ENCODE measurements at places on chromosomes 2 and 18.

DNA sequence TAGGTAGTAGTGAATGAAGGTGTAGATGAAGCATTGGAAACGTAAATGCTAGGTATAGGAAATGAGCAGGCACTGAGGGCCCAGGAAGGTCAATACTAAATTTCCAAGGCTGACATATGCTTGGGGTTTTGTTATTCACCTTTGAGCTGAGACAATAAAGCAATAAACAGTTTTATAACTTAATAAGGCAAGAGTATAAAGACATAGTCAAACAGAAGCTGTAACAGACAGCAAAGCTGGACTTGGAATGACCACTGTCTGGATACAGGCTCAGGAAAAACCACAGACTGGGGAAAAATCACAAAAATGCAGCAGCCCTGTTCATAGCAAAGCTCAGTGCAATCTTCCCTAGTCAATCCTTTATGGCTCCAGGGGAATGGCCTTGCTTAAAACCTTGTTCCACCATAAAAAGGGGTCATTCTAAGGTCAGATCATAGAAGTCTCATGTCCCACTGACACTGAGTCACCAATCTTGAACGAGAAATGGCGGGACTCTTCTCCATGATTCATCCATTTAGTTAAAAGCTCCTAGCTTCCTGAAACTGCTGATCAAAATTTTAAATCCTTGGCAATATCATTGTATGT, 493.3 kb downstream of the CMPK2 start:
- no peak for DNase-seq

- DNase-seq, result no peak
These were observed 383.2 kb downstream of the SOCS6 start for GRCh38 chr18:70671889-70672565.

- no peak for DNase-seq
These were observed 88.4 kb upstream of the STK17B start for GRCh38 chr2:196259507-196260481.

DNA sequence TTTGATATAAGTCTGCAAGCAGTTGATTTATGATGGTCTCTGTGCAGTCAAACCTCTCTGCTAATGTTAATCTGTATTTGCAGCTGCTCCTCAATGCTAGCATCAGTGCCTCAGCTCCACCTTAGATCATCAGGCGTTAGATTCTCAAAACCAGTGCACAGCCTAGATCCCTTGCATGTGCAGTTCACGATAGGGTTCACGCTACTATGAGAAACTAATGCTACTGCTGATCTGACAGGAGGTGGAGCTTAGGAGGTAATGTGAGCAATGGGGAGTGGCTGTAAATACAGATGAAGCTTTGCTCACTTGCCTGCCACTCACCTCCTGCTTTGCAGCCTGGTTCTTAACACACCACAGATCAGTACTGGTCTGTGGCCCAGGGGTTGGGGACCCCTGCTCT, 18.4 kb downstream of the RBKS start:
- DNase-seq, result no peak

DNA sequence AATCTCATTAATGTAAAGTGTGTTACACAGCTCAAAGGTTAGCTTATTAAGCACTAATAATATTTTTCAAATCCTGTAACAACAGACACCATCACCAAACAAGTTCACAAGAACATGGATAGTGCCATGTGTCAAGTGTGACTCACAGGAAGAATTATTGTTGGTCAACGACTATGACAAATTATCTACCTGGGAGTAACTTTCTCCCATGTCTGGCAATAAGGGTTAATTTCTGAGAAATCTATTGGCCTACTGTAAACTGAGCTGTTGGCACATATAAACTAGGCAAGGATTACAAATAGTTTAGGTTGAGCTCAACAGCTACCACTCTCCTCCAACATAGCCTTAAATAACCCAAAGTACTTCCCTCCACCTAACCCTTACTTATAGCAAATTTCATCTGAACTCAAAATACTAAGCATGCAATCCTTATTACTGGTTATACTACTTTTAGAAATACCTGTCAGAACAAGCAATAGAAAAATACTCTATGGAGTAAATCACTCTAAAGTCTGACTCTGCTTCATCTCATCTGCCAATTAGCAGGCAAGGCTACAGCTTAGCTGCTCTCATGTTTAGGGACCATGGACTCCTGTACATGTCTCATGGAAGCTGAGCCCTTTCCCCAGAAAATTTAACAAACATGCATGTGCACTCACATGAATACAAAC, 223.0 kb downstream of the NBAS start:
- DNase-seq, result no peak
